Stomach (tissue), 19 donors: ENCODE measurements at places on chromosomes 16 and 17. TPM values are rescaled to one million over a fixed set of nuclear protein-coding genes. Genes with fewer than 3 reads are reported as not detected.

- peak within 1 kb of the TSS; percentile 66 for H3K4me3 ChIP-seq
- H3K27ac ChIP-seq, result peak within 1 kb of the TSS; percentile 82
- H3K4me1 ChIP-seq, result peaks cover 5% of the 10 kb centered on the region
- H3K36me3 ChIP-seq, result peaks cover 10% of the 10 kb centered on the region
Observed at GRCh38 chr16:82169861-82170845, at the start of gene MPHOSPH6. MPHOSPH6 (minus strand) TSS chr16:82170224; CDS start chr16:82170175, 49 bp downstream.

DNA sequence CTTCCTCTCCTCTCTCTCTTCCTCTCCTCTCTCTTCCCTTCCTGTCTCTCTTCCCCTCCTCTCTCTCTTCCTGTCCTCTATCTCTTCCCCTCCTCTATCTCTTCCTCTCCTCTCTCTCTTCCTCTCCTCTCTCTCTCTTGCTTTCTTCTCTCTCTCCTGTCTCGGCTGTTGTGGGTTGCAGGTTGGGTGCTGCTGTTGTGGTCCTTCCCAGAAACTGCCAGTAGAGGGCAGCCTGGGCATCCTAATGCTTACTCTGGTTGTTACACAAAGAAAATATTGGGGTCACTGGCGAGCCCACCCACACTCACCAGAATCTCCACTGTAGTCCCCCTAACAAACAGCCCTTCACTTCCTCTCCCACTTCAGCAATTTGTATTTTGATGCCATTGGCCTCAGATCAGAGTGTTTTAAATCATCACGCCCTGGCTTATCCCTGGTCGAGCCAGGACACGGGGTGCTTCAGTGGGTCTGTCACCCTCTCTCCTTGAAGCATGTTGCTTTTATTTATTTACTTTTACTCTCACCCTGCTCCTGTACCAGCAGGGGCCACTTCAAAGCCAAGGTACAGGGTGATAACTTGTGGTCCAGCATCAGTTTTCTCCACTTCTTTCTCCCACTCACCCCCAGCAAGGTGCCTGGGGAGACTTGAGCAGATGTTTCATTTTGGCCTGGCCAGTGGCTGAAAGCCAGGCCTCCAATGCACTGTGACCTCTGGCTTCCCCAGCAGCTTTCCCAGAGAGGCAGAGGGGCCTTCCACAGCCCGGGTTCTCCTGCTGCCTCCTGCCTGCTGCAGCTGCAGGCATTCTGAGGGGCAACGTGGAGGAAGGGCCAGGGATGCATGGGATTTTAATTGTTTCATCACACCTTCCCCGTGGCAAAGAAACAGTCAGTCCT is 4.7 kb upstream of the MMP15 start:
- peaks cover 52% of the 10 kb centered on the region for H3K4me1 ChIP-seq
- DNase-seq, result peak; percentile 74
- H3K36me3 ChIP-seq, result peaks cover 33% of the 10 kb centered on the region
- H3K27ac ChIP-seq, result no peak overlapping the region
- H3K27me3 ChIP-seq, result no peaks in the 10 kb centered on the region
- H3K4me3 ChIP-seq, result no peak overlapping the region

GRCh38 chr16:3189869-3190268 is 1.9 kb downstream of the OR1F1 start:
- H3K36me3 ChIP-seq, result no peaks in the 10 kb centered on the region
- no peak overlapping the region for H3K4me3 ChIP-seq
- no peak for DNase-seq
- H3K4me1 ChIP-seq, result peaks cover 16% of the 10 kb centered on the region
- H3K27ac ChIP-seq, result no peak overlapping the region

DNA sequence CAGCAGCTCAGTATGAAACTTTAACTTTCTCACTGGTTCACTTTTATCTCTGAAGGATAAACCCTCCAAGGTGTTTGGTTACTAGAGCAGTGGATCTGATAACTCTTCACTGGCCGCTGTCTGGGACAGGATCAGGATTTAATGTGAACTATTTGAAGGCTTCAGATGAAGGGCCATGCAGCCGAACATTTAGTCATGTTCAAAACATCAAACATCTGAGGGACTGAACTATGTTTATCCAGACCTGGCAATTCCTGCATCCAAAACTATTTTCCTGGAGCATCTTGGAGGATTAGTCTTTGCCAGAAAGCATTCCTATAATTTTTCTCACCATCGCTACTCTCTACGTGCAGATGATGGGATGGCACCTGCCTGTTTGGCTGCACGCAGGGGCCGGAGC is 20.3 kb upstream of the PMP22 start:
- H3K4me1 ChIP-seq, result peaks cover 14% of the 10 kb centered on the region
- DNase-seq, result no peak
- H3K4me3 ChIP-seq, result no peak overlapping the region
- H3K27me3 ChIP-seq, result no peaks in the 10 kb centered on the region
- no peaks in the 10 kb centered on the region for H3K36me3 ChIP-seq

- no peaks in the 10 kb centered on the region for H3K36me3 ChIP-seq
- H3K27me3 ChIP-seq, result no peaks in the 10 kb centered on the region
- H3K4me3 ChIP-seq, result peak overlapping the region; percentile 88
Observed at GRCh38 chr17:30600830-30601494, 123.8 kb downstream of the GOSR1 start.

DNA sequence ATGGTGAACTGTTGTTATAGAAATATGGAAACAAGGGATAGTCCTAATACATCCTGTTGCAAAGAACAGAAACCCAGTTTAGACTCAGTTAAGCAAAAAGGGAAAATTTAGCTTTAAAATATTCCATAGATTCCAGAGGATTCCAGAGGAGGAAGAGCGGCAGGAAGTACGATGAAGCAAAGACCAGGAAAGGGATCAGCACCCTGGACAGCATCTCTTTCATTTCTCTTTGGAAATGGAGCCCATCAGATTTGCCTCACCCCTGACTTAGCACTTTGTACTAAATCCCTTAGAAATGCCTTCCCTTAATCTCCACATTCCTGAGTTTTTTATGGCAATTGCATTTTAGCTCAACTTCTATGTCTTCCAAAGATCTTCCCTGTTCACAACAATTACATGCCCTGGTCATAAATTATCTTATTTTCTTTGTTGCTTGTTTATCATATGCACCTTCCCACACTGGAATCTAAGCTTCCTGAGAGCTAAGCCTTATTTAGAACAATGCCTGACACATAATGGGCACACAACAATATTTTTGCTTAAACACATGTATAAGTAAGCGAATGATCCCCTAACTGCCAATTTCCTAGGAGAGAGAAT is 150.0 kb upstream of the RBFOX1 start:
- no peaks in the 10 kb centered on the region for H3K27me3 ChIP-seq
- peak; percentile 25 for DNase-seq
- H3K27ac ChIP-seq, result no peak overlapping the region
- no peaks in the 10 kb centered on the region for H3K4me1 ChIP-seq
- H3K4me3 ChIP-seq, result no peak overlapping the region
- no peaks in the 10 kb centered on the region for H3K36me3 ChIP-seq

- no peak overlapping the region for H3K27ac ChIP-seq
- H3K4me3 ChIP-seq, result no peak overlapping the region
- H3K27me3 ChIP-seq, result no peaks in the 10 kb centered on the region
- no peak for DNase-seq
Observed at GRCh38 chr17:32285306-32285705, 19.7 kb downstream of the RHBDL3 start.

- H3K27ac ChIP-seq, result no peak overlapping the region
- no peaks in the 10 kb centered on the region for H3K27me3 ChIP-seq
- DNase-seq, result peak; percentile 92
- peaks cover 8% of the 10 kb centered on the region for H3K4me1 ChIP-seq
- no peaks in the 10 kb centered on the region for H3K36me3 ChIP-seq
Observed at GRCh38 chr17:81967533-81968395, 6.8 kb upstream of the NOTUM start.

GRCh38 chr16:28586466-28586865 is 10.4 kb downstream of the SULT1A2 start:
- H3K27me3 ChIP-seq, result no peaks in the 10 kb centered on the region
- no peak overlapping the region for H3K4me3 ChIP-seq
- no peaks in the 10 kb centered on the region for H3K4me1 ChIP-seq

GRCh38 chr16:31295206-31295605 is 35.4 kb downstream of the ITGAM start:
- no peak overlapping the region for H3K4me3 ChIP-seq
- DNase-seq, result no peak
- no peaks in the 10 kb centered on the region for H3K36me3 ChIP-seq
- no peak overlapping the region for H3K27ac ChIP-seq
- no peaks in the 10 kb centered on the region for H3K27me3 ChIP-seq

- H3K27me3 ChIP-seq, result no peaks in the 10 kb centered on the region
- no peak for DNase-seq
- peaks cover 100% of the 10 kb centered on the region for H3K36me3 ChIP-seq
- H3K4me3 ChIP-seq, result no peak overlapping the region
- H3K27ac ChIP-seq, result peak overlapping the region; percentile 77
- H3K4me1 ChIP-seq, result peaks cover 32% of the 10 kb centered on the region
Observed at GRCh38 chr17:47811709-47812108, 9.9 kb downstream of the OSBPL7 start.

DNA sequence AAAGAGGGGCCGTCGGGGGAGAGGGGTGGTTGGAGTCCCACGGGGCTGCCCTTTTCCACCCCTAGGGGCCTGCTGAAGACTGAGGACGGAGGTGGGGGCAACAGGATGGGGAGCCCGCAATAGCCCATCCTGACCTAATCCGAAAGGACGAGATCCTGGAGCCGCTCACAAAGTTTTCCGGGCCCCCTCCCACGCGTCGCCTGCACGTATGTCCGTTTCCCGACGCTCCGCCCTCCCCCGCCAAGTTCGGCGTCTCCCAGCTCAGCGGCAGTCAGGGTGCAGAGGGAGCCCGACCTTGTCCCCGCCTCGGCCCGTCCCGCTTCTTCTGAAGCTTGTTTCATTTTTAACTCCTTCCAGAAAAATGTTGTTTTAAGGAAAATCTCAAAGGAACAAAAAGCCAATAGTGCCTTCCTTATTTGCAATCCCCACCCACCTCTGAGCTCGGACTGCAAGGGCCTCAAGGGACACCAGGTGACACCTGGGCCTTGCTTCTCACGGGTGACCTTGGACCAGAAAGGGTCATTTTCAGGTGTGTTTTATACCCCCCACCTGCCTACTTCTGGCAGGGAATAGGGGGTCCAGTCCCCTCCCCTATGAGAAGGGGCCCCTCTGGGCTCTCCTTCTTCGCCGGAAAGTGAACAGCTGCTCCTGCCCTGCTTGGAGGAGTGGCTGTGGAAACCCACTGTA is 3.4 kb upstream of the ZNF423 start:
- DNase-seq, result no peak
- peak overlapping the region; percentile 77 for H3K4me3 ChIP-seq
- H3K4me1 ChIP-seq, result peaks cover 29% of the 10 kb centered on the region

GRCh38 chr16:35750701-35751104 is 2291.3 kb downstream of the TP53TG3F start:
- no peaks in the 10 kb centered on the region for H3K27me3 ChIP-seq
- H3K4me3 ChIP-seq, result no peak overlapping the region
- H3K36me3 ChIP-seq, result no peaks in the 10 kb centered on the region

DNA sequence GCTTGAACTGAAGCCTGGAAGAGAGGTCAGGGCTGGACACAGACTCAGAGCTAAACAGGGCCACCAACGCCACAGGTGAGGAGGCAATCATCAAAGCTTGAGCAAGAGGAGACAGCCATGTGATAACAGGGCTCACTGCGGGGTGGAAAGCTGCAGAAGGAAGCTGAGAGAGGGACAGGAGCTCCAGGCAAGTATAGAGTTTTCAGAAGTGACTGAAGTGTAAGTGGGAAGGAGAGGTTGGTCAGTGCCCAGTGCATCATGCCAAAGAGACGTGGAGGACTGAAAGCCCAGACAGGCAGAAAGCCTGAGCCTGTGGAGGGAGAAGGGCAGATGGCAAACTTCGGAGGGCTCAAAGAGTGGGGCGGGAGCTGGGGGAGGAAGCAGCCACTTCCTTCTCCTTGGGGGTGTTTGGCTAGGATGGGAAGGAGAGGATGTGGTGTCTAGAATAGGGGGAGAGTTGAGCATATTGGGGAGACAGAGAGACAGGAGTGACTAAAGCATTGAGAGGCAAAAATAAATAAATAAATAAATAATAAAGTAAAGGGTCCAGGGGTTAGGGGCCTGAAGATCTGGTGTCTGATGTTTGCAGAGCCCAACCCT is 2.6 kb downstream of the KIFC3 start:
- H3K27ac ChIP-seq, result peak overlapping the region; percentile 88
- no peak for DNase-seq
- peaks cover 64% of the 10 kb centered on the region for H3K4me1 ChIP-seq
- H3K27me3 ChIP-seq, result no peaks in the 10 kb centered on the region

DNA sequence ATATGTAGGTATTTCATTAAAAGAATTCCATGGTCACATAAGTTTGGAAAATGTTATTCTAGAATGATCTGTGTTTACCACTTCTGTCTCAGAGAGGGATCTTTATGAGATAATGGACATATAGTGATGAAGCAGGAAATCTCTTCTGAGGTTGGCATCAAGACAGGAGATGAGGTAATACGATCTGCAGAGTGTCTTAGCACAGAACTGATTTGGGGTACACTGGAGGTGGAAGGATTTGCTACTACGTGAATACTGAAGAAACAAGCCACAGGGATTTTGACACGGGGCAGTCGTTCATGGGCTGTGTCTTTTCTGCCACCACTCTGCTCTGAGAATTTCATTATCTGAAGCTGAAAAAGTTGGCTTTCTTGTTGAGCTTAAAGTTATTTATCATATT is 5.5 kb downstream of the CBFB start:
- H3K36me3 ChIP-seq, result peaks cover 19% of the 10 kb centered on the region
- DNase-seq, result peak; percentile 50
- peaks cover 58% of the 10 kb centered on the region for H3K4me1 ChIP-seq
- H3K27ac ChIP-seq, result no peak overlapping the region
- H3K27me3 ChIP-seq, result no peaks in the 10 kb centered on the region

DNA sequence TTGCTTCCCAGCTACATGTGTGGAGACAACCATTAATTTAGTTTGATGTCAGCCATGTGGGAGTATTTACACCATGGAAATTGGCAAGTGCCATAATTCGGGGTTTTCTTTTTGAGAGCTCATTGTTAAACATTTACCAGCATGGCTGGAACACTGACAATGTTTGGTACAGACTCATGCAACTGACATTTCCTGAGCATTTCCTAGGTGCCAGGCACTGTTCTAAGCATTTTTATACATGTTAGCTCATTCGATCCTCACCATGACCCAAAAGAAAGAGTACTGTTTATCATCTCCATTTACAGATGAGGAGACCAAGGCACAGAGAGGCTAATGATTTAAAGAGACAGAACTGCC is 86.9 kb downstream of the FOXL1 start:
- no peak for DNase-seq
- no peak overlapping the region for H3K4me3 ChIP-seq
- H3K4me1 ChIP-seq, result no peaks in the 10 kb centered on the region
- no peaks in the 10 kb centered on the region for H3K36me3 ChIP-seq
- H3K27ac ChIP-seq, result no peak overlapping the region

- H3K27ac ChIP-seq, result peak overlapping the region; percentile 80
- no peak overlapping the region for H3K4me3 ChIP-seq
- DNase-seq, result no peak
- peaks cover 4% of the 10 kb centered on the region for H3K4me1 ChIP-seq
Observed at GRCh38 chr16:3949946-3950342, 69.4 kb upstream of the CREBBP start.

- H3K36me3 ChIP-seq, result no peaks in the 10 kb centered on the region
- no peak overlapping the region for H3K4me3 ChIP-seq
- no peaks in the 10 kb centered on the region for H3K27me3 ChIP-seq
- DNase-seq, result no peak
- no peak overlapping the region for H3K27ac ChIP-seq
- no peaks in the 10 kb centered on the region for H3K4me1 ChIP-seq
Observed at GRCh38 chr16:60810250-60810649, 1226.0 kb downstream of the CDH8 start.

- DNase-seq, result no peak
- no peaks in the 10 kb centered on the region for H3K27me3 ChIP-seq
- no peaks in the 10 kb centered on the region for H3K36me3 ChIP-seq
- H3K27ac ChIP-seq, result no peak overlapping the region
Observed at GRCh38 chr17:61720016-61720795, 129.2 kb upstream of the NACA2 start.

The GNGT2 gene
- 1.6 TPM for total RNA-seq

The TMEM220 gene
- total RNA-seq, result not detected

The TBC1D3 gene
- not detected for total RNA-seq

The NXPH3 gene
- total RNA-seq, result 1.0 TPM

The TSPOAP1 gene
- 68.8 TPM for total RNA-seq

The MYH11 gene
- 1,297 TPM for total RNA-seq

The RAB11FIP4 gene
- 25.4 TPM for total RNA-seq

The SLC5A2 gene
- not detected for total RNA-seq

The DOC2B gene
- 4.3 TPM for total RNA-seq

The MCRIP1 gene
- total RNA-seq, result 88.1 TPM
